EL (cell line): ENCODE measurements at places on chromosomes 12 and 14.
A peak's percentile ranks its signal among the peaks of the same experiment; 100 is the strongest.

DNA sequence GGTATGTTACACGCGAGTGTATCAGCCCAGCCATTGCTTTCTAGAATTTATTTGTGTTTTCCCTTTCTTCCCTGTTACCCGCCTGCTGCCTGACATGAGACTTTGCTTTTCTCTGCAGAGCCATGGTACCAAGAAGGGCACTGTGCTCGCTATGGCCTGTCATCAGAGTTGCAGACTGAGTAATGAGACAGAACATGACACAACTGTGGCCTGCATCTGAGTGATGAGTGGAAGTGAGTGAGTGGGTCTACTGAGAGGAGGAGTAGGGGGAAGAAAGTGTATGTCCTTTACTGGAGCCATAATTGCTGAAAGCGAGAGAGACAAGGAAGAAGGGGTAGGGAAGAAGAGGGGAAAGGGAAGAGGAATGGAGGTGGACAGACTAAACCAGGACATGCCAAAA is 2.9 kb downstream of the RILPL1 start:
- DNase-seq: no peak

GRCh38 chr14:35068238-35069012 is 22.4 kb downstream of the FAM177A1 start:
- DNase-seq: no peak

DNA sequence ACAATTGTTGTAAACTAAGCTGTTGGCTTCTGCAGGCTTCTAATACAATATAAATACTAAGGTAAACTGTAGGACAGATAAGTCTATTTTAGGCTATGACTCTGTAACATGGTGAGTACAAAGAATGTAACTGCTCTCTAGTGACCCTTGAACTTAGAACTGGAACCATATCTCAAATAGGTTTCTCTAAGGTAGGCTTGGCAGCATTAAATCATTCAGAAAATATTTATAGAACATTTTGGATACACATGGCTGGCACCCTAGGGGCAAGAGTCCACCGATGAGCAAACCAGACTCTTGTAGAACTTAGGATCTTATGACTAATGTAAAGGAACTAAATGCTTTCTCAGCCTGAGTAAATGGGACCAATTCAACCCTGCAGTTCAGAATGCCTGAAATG is 19.4 kb upstream of the SLC25A3 start:
- peak; percentile 21 for DNase-seq

DNA sequence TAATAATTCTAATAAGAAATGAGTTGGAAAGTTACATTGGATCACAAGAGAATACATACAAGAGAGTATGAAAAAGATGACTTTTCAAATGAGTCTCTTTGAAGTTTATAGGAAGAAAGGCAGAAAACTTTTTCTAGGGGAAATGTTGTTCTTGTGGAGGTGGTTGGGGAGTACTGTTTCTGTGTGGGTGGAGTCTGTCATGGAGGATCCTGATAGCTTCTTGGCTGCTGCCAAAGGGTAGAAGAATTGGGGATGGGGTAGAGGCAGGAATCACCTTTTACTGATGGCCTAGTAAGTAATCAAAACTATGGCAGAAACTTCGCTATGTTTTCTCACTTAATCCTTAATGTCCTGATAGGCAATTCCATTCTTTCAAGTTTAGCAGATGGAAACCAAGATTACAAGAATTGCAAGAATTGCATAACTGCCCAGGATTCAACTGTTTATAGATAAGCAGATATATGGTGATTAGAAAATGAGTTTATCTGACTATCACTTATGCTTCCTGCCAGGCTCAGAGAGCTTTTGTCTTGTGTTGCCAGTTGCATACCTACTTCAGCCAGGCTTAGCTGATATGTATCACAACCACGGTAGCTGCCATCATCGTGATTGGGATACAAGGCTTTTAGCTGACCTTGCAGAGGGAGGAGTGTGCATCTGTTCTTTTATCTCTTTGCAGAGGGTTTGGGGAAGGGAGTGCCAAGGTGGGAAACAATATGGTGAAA is 463.9 kb downstream of the TMTC2 start:
- DNase-seq: no peak

- no peak for DNase-seq
Measured at GRCh38 chr14:34277191-34277590, 184.8 kb downstream of the SPTSSA start.

DNA sequence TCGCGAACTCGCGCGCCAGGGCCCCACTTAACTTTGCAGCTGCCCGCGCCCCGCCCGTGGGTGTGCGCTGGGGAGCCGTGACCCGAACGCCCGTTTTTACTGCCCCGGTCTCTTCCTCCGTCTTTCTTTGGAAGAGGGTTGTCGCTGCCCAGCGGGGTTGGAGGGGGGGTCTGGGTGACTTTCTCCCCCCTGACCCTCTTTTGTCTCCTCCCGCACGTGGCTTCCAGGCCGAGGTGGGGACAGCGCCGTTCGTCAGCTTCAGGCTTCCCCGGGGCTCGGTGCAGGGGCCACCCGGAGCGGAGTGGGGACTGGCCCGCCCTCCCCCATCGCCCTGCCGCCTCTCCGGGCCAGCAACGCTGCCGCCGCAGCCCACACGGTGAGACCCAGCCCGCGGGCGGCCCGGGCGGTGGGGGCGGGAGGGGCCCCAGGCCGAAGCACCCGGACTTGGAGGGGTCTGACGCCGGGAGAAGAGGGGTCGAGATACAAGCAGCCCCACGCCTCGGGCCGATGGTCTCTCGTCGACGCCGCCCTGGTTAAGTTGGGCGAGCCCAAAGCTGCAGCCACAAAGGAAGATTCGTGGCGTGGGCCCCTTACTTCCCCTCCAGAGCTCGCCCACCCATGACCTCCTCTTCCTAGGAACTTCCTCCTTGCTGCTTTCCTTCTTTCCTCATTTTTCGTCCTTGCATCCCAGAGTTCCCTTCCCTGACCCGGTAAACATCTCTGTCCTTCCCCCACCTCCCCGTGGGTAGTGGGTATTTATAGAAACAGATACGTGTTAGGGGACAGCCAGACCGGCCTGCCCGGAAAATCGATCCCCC is 1.2 kb downstream of the DYRK2 start:
- peak; percentile 21 for DNase-seq

DNA sequence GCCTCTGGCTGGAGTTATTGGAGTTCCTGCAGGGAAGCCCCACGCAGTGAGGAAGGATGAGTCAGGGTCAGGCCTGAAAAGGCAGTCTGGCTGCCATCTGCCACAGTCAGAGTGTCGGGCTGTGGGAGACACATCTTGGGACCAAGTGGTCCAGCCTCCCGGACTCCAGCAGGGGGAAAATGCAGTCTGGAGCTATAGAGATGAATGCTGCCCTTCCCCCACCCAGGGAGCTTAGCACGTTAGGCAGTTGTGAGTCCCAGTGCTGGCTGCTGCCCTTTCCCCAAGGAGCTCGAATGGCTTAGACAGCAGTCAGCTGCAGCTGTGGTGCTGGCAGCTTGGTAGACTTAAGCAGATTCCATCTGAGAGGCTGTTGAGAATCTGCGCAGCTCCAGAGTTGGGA is 8.2 kb upstream of the NTS start:
- peak; percentile 9 for DNase-seq
